Vagina (tissue), 2 donors: ENCODE measurements at places on chromosomes 7 and 10. TPM values are rescaled to one million over a fixed set of nuclear protein-coding genes. Genes with fewer than 3 reads are reported as not detected.

Gene NEURL1
- 4.2 TPM for total RNA-seq

Gene CRTAC1
- 2.5 TPM for total RNA-seq

GRCh38 chr7:460374-461116, 59.1 kb downstream of the PDGFA start:
- no peaks in the 10 kb centered on the region for H3K27me3 ChIP-seq
- DNase-seq = no peak
- no peak overlapping the region for H3K4me3 ChIP-seq
- H3K4me1 ChIP-seq = peaks cover 17% of the 10 kb centered on the region

Gene TMEM213
- not detected for total RNA-seq

Gene NODAL
- not detected for total RNA-seq

- no peaks in the 10 kb centered on the region for H3K27me3 ChIP-seq
- no peak overlapping the region for H3K27ac ChIP-seq
- H3K4me1 ChIP-seq = no peaks in the 10 kb centered on the region
- DNase-seq = no peak
- peaks cover 12% of the 10 kb centered on the region for H3K36me3 ChIP-seq
Observed at GRCh38 chr7:105141068-105141467, 127.1 kb downstream of the KMT2E start.

Gene TRIM50
- not detected for total RNA-seq

Gene C10orf53
- not detected for total RNA-seq

- no peak overlapping the region for H3K4me3 ChIP-seq
- no peak for DNase-seq
Observed at GRCh38 chr7:40371806-40372440, 237.1 kb downstream of the SUGCT start.

DNA sequence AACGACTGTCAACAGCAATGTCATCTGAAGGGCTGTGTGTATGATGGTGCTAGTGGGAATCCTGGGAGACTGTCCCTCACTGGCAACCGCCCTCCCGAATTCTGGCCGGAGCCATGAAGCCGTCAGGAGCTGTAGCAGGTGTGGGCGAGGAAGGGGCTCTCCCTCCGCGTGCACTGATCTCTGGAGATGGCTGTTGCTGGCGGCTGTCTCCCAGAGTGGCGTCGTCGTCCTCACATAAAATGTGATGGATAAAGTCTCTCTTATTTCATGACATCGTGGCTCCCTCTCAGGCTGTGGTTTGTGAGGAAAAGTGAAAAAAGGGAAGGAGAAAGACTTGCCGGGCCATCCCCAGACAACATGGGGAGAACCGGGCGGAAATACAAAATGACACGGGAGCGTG, 216.5 kb downstream of the DNAJB6 start:
- peaks cover 4% of the 10 kb centered on the region for H3K36me3 ChIP-seq
- no peaks in the 10 kb centered on the region for H3K27me3 ChIP-seq
- DNase-seq = no peak
- no peak overlapping the region for H3K27ac ChIP-seq
- no peaks in the 10 kb centered on the region for H3K4me1 ChIP-seq

DNA sequence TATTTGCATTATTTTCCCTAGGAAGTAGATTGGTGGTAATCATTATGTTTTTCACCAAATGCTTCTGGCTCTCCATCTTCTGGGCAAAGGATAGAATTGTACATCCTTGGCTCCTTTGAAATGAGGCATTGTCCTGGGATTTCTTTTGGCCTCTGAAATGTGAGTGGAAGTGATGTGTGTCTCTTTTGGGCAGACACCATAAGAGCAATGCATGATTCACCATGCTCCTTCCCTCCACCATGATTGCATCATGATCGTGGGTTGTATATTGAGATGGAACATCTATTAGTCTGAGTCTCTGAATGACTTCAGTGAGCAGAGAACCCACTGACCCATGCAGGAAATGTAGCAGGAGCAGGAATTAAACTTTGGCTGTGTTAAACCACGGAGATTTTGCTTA, 49.2 kb downstream of the ADRA2A start:
- no peak for DNase-seq
- H3K27ac ChIP-seq = no peak overlapping the region
- no peaks in the 10 kb centered on the region for H3K4me1 ChIP-seq
- H3K27me3 ChIP-seq = no peaks in the 10 kb centered on the region
- H3K36me3 ChIP-seq = no peaks in the 10 kb centered on the region

GRCh38 chr10:70425096-70425495, 16.4 kb downstream of the NODAL start:
- H3K4me1 ChIP-seq = peaks cover 7% of the 10 kb centered on the region
- no peak for DNase-seq
- H3K27me3 ChIP-seq = no peaks in the 10 kb centered on the region
- no peak overlapping the region for H3K27ac ChIP-seq
- H3K36me3 ChIP-seq = peaks cover 6% of the 10 kb centered on the region

GRCh38 chr7:3027005-3027845, 16.4 kb downstream of the CARD11 start:
- no peaks in the 10 kb centered on the region for H3K36me3 ChIP-seq
- H3K27ac ChIP-seq = no peak overlapping the region
- H3K27me3 ChIP-seq = no peaks in the 10 kb centered on the region
- H3K4me3 ChIP-seq = no peak overlapping the region
- H3K4me1 ChIP-seq = peaks cover 21% of the 10 kb centered on the region
- no peak for DNase-seq

- H3K36me3 ChIP-seq = peaks cover 27% of the 10 kb centered on the region
- no peak overlapping the region for H3K27ac ChIP-seq
- H3K4me1 ChIP-seq = peaks cover 4% of the 10 kb centered on the region
- H3K27me3 ChIP-seq = no peaks in the 10 kb centered on the region
- no peak for DNase-seq
Observed at GRCh38 chr7:30046127-30046770, 18.0 kb downstream of the PLEKHA8 start.

- no peak overlapping the region for H3K27ac ChIP-seq
- H3K27me3 ChIP-seq = no peaks in the 10 kb centered on the region
- no peak overlapping the region for H3K4me3 ChIP-seq
- no peak for DNase-seq
- H3K4me1 ChIP-seq = no peaks in the 10 kb centered on the region
Observed at GRCh38 chr7:94996369-94996768, 89.0 kb downstream of the PPP1R9A start.

Gene ACTL6B
- total RNA-seq = 0.49 TPM

Gene MYPN
- not detected for total RNA-seq

- H3K27me3 ChIP-seq = no peaks in the 10 kb centered on the region
- no peaks in the 10 kb centered on the region for H3K36me3 ChIP-seq
- H3K27ac ChIP-seq = no peak overlapping the region
- H3K4me1 ChIP-seq = no peaks in the 10 kb centered on the region
Observed at GRCh38 chr7:78718212-78718611, 735.3 kb downstream of the MAGI2 start.

Gene ZNF438
- 11.8 TPM for total RNA-seq

DNA sequence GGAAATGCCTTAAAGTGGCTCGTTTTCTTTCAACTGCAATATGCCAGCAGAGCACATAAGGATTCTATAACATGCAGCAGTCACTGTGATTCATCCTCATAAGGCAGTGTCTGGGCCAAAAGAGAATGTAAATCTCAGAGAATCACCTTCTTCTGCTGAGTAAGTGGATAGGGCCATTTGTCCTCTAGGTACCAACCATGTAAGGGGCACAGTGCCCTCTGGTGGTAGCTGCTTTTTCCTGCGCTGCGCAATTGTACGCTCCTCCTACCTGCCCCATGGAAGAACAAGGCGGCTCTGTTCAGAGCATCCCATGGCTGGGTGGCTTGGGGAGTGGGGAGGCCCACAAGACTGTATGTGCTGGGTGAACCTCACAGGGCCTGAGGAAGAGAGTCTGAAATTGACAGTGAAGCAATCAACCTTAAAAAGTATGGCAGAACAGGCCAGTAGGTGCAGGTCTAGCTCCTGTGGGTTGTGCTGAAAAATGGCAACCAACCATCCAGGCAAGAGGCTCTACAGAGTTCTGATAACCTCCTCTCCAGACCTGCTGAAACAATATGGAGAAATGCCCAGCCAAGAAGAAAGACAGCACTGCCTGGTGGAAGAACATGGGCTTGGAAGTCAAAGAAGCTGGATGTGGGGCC, 78.6 kb upstream of the C10orf90 start:
- H3K4me3 ChIP-seq = no peak overlapping the region
- H3K4me1 ChIP-seq = no peaks in the 10 kb centered on the region
- no peak for DNase-seq
- H3K27ac ChIP-seq = no peak overlapping the region
- H3K36me3 ChIP-seq = no peaks in the 10 kb centered on the region
- no peaks in the 10 kb centered on the region for H3K27me3 ChIP-seq

DNA sequence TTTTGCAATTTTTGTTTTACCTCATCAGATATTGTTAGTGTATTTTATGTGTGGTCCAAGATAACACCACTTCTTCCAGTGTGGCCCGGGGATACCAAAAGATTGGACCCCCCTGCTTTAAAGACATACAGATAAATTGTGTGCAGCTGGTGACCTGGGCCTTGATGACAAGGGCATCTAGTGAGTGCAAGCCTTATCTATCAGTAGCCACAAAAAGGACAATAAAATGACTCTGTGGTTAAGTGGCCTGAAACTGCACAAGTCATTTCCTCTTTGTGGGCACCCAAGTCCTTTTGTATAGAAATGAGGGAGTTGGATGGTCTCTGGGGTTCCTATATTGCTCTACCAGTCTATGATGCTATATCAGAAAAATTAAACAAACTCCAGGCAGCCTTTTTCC, 98.1 kb downstream of the PARD3 start:
- no peaks in the 10 kb centered on the region for H3K27me3 ChIP-seq
- H3K4me3 ChIP-seq = no peak overlapping the region
- DNase-seq = no peak
- no peaks in the 10 kb centered on the region for H3K36me3 ChIP-seq
- peaks cover 76% of the 10 kb centered on the region for H3K4me1 ChIP-seq

DNA sequence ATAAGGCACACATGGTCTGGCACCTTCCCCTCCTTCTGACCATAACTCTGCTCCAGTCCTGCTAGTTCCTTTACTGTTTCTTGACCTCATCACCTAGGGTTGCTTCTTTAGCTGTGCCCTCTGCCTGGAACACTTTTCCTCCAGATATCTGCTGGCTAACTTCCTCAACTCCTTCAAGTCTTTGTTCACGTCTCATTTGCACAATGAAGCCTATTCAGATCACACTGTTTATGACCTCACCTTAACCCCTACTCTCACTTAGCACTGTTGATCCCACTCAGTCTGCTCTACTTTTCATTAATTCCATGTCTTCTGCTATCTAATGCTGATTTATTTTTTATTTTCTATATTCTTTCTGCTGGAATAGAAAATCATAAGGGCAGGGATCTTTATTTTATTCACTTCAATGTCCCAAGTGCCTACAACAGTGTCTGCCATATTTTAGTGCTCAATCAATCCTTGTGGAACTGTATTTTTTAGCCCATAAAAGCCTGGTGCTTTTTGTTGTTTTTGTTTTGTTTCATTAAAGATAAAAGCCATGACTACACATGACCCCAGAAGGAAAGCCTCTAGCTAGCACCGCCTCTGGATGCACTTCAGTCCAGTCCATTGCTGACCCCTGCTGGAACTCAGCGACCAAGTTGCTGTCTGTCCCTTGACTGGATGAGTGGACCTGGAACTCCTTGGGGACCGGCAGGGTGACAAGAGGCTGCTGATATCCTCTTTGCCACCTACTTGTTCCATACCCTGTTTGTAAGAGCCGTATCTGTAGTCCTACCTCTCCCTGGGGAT, 12.3 kb downstream of the KLF14 start:
- no peaks in the 10 kb centered on the region for H3K27me3 ChIP-seq
- H3K4me3 ChIP-seq = no peak overlapping the region
- no peaks in the 10 kb centered on the region for H3K36me3 ChIP-seq

DNA sequence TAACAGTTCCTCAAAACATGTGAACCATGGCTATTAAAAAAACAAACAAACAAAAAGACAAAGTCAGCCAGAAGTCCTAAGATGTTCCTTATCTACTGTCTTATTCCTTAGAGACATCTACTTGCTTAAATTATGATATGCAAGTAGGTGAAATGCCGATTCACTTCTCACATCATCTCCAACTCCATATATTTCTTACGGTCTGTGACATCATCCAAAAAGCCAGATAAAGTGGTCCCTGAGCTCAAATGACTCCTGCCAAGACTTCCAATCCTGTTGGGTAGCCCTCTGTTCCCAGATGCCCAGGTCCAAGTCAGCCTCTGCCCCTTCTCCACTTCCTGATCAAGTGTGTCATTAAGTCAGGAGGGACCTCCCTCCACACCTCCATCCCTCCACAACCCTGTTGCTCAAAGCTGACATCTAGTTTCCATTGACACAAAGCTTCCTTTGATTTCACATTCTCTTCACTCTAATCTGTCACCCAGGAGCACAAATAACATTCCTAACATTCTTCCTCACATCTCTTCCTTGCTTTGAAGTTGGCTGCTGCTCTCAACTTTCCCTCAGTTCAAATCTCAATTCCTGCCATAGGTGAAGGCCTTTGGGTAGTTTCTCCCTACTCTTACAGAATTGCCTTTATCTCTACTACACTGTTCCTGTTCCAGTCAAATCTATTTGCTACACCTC, 56.1 kb upstream of the PDLIM1 start:
- no peak overlapping the region for H3K4me3 ChIP-seq
- H3K27ac ChIP-seq = no peak overlapping the region
- no peak for DNase-seq
- peaks cover 18% of the 10 kb centered on the region for H3K4me1 ChIP-seq
- no peaks in the 10 kb centered on the region for H3K36me3 ChIP-seq
- no peaks in the 10 kb centered on the region for H3K27me3 ChIP-seq

- H3K27ac ChIP-seq = no peak overlapping the region
- DNase-seq = no peak
- H3K27me3 ChIP-seq = no peaks in the 10 kb centered on the region
- H3K36me3 ChIP-seq = no peaks in the 10 kb centered on the region
- no peak overlapping the region for H3K4me3 ChIP-seq
Observed at GRCh38 chr10:20396205-20396604, 500.9 kb downstream of the NEBL start.

DNA sequence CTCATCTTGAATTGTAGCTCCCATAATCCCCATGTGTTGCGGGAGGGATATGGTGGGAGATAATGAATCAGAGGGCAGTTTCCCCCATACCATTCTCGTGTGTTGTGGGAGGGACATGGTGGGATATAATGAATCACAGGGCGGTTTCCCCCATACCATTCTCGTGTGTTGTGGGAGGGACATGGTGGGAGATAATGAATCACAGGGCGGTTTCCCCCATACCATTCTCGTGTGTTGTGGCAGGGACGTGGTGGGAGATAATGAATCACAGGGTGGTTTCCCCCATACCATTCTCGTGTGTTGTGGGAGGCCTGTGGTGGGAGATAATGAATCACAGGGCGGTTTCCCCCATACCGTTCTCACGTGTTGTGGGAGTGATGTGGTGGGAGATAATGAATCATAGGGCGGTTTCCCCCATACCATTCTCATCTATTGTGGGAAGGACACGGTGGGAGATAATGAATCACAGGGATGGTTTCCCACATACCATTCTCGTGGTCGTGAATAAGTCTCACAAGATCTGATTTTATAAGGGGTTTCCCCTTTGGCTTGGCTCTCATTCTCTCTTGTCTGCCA, 271.0 kb downstream of the MAD1L1 start:
- DNase-seq = no peak
- H3K4me3 ChIP-seq = no peak overlapping the region
- no peaks in the 10 kb centered on the region for H3K36me3 ChIP-seq
- no peaks in the 10 kb centered on the region for H3K4me1 ChIP-seq

DNA sequence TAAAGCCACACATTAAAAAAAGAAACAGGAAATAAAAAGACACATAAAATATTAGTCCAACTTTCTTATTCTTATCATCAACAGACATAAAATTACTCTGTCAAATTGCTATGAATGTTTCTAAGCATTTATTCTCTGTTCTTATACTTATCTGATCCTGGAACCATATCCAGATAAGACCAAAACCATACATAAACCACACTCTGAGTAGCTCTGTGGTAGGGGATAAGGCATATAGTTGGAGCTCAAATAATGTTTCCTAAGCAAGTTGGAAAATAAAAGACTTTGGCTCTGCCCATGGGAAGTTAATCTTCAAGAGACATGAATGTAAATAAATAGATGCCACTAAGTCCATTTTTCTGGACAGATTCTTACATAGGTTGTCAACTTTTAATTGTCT, 103.1 kb upstream of the PLXDC2 start:
- H3K4me1 ChIP-seq = no peaks in the 10 kb centered on the region
- no peak for DNase-seq
- no peaks in the 10 kb centered on the region for H3K36me3 ChIP-seq
- H3K27ac ChIP-seq = no peak overlapping the region
- no peaks in the 10 kb centered on the region for H3K27me3 ChIP-seq
